ENCODE measurements at places on chromosomes 13 and 19.

DNA sequence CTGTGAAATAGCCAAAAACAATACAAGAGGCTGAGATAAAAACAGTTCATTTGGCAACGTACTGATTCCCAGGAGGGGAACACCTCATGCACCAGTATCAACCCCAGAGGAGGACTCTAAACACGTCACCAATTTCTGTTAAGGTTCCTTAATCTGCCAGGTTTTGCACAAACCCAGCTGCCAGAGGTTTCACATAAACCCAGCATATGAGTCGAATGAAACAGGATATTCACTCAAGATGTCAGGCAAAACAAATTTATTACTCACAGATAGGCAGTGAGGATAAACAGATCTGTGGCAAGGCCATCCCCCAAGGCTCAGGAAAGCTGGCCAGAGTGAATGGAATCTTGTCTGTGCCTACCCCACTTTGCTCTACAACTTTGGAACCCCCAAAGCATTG lies 210.9 kb downstream of the GPC5 start:
- DNase-seq = no peak

DNA sequence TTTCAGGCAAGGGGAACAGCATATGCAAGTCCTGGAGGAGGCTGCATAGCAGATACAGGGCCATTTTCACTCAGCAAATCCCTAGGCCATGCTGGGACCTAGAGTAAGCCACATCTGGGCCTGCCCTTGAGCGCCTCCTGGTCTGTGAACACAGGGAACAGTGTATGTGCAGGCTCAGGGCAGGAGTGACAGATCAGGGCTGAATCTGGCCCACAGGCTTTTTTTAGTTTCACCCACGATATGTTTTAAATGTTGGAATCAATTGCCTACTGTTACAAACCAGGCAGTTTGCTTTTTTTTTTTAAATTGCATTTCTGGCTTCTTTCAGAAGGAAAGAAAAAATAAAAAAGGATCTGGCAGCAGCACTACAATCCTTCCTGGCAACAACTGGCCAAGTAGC lies 1.5 kb upstream of the TMEM145 start:
- no peak for DNase-seq

GRCh38 chr19:21603431-21604231 lies 98.2 kb downstream of the ZNF429 start:
- DNase-seq = peak; percentile 8

DNA sequence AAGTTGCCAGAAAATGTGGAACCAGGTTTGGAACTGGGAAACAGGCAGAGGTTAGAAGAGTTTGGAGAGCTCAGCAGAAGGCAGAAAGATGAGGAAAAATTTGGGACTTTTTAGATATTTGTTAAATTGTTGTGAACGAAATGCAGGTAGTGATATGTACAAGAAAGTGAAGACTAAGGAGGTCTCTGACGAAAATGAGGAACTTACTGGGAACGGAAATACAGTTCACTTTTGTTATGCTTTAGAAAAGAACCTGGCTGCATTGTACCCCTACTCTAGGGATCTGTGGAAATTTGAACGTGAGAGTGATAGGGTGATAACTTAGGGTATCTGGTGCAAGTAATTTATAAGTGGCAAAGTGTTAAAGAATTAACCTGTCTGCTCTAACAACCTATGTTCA lies 632.4 kb downstream of the SLITRK5 start:
- no peak for DNase-seq

DNA sequence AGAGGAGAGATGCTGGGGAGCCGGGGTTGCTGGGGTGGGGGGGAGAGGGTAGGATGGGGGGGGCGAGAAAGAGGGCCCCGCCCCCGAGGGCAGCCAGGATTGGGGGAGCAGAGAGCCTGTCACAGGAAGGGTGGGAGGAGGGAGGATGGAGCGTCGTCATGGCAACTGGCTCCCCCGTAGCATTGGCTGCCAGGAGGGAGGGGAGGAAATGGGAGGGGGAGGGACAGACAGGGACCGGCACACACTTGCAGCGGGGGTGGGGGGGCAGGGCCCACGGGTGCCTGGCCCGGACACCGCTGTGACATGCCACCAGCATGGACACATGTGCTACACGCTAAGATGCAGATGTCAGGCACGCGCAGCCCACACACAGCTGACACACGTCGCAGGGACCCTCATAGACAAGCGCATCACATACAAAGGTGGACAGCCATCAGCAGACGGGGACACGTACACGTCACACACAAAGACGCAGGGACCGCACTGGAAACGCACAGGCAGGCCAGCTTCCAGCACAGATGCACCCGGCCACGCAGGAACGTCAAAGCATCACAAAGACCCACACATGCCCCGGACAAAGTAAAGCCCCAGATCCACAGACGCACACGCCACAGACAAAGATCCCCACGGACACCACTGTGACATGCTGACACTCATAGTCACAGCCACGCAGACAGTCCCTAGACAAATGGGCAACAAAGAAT lies at the start of gene LMTK3:
Gene LMTK3, minus strand, starts transcription at position 36 of the 704 bp plus-strand sequence. CDS start 259 bp downstream, outside the sequence.
- DNase-seq = peak; percentile 93

- DNase-seq = peak; percentile 15
These were observed 35.4 kb upstream of the MAP3K10 start for GRCh38 chr19:40155749-40156265.

- no peak for DNase-seq
These were observed 756.7 kb downstream of the UQCRFS1 start for GRCh38 chr19:28456252-28456651.

- no peak for DNase-seq
These were observed 9.6 kb upstream of the HTR2A start for GRCh38 chr13:46906405-46906804.

DNA sequence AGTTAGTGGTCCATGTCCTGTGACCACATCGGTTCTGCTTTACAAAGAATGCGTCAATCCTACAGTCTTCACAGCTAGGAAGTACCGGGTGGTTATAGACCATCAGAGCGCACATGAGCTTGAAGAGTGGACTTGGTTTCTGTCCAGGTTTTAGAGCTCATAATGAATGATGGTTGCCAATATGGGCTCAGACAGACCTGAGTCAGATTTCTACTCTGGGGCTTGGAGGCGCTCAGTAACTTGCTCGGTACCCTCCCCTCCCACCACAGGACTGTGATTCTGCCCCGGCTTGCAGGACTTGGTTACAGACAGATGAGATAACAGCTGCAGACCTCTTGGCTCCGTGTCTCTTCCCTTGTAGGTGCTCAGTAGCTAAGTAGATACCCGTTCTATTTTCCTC lies 284.7 kb downstream of the TSHZ3 start:
- DNase-seq = no peak

GRCh38 chr19:41541990-41542584 lies 33.9 kb upstream of the CEACAM21 start:
- peak; percentile 87 for DNase-seq

DNA sequence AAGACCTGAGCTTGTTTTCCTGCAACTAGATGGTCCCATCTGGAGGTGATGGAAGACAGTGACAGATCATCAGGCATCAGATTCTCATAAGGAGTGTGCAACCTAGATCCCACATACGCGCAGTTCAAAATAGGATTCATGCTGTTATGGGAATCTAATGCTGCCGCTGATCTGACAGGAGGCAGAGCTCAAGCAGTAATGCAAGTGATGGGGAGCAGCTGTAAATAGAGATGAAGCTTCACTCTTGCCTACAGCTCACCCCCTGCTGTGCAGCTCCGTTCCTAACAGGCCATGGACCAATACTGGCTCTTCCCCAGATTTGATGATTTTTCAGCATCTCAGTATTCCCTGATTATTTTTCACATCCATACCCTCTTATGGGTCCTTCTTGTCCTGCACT lies 208.4 kb upstream of the RXFP2 start:
- DNase-seq = no peak

GRCh38 chr13:48233046-48233888 lies at the start of gene ITM2B:
Gene ITM2B, plus strand, starts transcription at chr13:48233206. Its CDS starts 155 bp downstream, at chr13:48233361.
- peak; percentile 84 for DNase-seq

- DNase-seq = no peak
These were observed 19.1 kb downstream of the PEX11G start for GRCh38 chr19:7469669-7470285.

- no peak for DNase-seq
These were observed 18.0 kb upstream of the SERP2 start for GRCh38 chr13:44355621-44356020.

DNA sequence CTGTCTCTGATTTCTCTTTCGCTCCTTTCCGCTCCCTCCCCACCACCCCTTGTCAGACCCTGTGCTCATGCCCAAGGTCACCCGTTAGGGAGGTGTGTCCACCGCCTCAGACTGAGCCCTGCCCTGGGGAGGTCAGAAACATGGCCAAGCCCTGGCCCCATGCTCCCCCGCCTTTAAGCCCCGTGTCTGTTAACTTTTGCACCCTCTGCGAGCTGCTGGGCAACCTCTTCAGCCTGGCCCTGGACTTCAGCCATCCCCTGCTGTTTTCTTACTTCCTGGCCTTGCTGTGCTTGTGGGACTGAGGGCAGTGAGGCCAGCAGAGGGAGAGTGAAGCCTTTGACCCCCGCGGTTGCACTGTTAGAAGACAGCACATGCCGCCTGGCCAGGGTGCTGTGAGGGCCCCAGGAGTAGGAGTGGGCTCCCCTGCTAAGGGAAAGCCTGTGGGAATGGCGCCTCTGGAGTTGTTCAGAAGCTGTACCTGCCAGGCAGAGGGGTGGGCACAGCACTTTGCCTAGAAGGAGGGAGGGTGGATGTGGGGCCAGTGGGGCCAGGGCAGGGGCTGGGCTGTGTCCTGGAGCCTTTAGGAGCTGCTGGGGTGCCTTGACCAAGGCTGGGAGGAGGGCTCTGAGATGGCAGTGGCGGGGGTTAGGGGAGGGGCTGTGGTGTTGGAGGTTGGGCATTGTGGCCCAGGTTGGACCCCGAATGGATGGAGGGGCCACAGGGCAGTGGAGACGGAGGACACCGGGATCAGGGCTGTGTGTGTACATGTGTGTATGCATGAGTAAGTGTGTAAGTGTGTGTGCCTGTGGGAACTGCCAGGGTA lies 7.9 kb downstream of the UPF1 start:
- no peak for DNase-seq

GRCh38 chr19:39347332-39348164 lies 5.3 kb downstream of the SAMD4B start:
- DNase-seq = no peak

GRCh38 chr13:59459972-59460371 lies 703.8 kb downstream of the DIAPH3 start:
- no peak for DNase-seq

DNA sequence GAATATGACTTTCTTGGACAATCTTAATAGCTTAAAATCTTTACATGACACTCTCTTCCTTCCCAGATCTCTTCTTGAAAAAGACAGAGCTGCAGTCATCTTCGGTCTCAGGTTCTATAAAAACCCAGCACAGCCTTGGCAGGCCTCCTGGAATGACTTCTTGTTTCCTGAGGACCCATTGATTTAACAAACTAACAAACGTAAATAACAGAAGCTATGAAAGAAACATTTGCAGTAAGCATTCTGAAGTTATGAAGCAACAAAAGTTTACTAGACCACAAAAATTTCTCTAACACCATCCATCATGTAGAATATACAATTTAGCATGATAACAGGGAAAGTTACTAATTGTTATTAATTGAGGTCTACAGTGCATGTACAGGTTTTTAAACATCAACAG lies 62.8 kb upstream of the STARD13 start:
- no peak for DNase-seq

- DNase-seq = no peak
These were observed 4.0 kb downstream of the KLF16 start for GRCh38 chr19:1859331-1859781.

GRCh38 chr13:46332772-46333171 lies 54.3 kb downstream of the RUBCNL start:
- DNase-seq = no peak

DNA sequence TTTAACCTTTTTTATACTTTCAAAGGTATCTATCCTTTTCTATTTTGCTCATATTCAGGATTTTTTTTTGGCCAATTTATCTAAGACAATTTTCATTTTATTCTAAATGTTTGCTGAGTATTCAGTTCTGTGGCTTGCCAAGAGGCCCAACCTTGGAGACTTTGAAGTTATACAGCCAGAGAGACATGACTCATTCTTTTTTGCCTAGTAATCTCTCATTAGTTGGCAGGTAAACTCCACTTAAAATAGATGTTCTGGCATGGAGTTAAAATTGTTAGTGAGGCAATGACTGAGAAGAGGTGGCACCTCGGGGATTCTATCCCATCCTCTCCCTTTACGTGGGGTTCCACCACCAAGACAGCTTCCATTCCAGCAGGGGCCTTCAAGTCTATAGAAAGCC lies 213.8 kb downstream of the KCTD12 start:
- DNase-seq = no peak

GRCh38 chr19:28847468-28847867 lies 365.5 kb downstream of the UQCRFS1 start:
- DNase-seq = no peak

DNA sequence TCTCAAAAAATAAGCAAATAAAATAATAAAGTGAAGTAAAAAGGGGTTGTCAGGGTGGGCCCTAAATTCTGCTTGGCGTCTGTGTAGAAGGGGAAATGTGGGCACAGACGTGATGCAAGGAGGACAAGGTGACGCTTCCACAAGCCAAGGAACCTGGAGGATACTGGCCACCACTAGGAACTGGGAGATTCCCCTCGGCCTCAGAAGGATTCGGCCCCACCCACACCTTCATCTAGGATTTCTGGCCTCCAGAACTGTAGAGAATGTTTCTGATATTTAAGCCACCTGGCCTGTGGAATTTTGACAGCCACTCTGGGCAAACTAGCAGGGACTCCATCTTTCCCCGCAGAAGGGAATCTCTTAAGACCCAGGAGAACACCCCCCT lies 1.1 kb downstream of the PLEKHJ1 start:
- no peak for DNase-seq

GRCh38 chr13:112877066-112877465 lies 91.9 kb upstream of the MCF2L start:
- DNase-seq = no peak

GRCh38 chr13:31264151-31264550 lies 64.4 kb downstream of the B3GLCT start:
- DNase-seq = no peak

GRCh38 chr19:31701146-31701545 lies 351.9 kb upstream of the TSHZ3 start:
- no peak for DNase-seq

- DNase-seq = peak; percentile 76
These were observed 1.5 kb upstream of the BCAT2 start for GRCh38 chr19:48812094-48812929.

DNA sequence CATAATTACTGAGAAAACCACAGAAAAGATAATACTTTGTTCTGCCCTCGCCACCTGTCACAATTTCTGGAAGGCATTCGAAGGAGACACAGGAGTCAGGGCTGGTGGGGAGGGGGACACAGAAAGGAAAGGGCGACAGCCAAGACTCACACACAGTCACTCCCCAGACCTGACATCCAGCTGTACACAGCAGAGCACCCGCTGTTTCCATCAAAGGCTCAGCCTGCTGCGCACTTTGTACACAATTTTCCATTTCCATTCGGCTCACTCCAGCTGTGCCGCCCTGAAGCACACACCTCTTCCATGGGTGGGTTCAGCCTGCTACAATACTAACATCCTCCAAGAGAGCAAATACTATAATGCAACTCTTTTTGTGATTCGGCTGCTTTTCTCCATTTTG lies 38.0 kb downstream of the STK24 start:
- no peak for DNase-seq

DNA sequence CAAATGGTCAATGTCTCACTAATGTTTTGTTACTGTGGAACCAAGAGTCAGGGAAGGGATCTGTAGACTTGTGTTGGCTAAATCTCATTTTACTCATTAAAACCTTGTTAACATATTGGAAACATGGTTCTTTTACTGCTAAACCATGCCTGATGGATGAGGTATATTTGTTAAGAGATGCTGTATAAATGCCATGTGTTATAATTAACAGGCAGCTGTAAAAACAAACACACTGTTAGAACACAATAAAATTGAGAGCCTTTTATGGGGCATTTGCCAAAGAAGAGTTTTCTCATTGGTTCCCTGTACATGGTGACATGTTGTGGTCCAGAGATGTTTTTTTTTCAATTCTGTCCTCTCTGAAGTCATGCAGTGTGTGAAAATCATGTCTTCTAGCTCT lies 121.9 kb downstream of the ESD start:
- DNase-seq = no peak

Measured in CD4-positive, alpha-beta T cell treated with Interleukin-6 for 4 hours (primary cell).